ENCODE measurements at places on chromosomes 7 and 10. TPM values are rescaled to one million over a fixed set of nuclear protein-coding genes. Genes with fewer than 3 reads are reported as not detected.

DNA sequence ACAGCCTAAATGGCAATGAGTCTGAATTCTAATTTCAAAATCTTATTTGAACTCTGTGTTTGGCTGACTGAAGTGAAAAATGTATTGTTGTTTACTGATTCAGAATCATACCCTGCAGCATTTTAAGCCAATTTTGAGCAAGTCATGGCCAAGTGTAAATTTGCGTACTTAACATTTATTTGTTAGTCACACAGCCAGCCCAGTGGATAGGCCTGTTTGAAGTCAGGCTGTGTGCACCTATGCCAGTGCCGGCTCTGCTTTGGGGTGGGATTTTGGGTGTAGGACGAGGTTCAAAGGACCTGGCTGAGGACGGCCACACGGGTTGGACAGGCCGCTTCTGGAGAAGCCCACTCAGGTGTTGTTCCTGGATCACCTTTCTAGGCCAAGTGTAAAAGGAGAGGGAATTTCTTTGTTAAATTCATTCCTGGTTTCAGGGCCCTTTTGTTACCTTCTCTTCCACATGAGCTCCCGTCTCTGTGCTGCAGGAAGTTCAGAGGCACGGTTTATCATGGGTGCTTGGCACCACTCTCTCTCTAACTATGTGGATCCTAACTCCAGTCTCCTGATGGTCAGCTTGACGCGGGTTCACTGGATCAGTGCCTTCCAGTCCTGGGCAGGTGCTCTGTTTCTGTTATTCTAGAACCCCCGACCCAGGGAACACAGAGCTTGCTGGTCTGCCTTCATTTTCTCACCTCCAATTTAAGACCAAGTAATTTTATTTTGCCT, 84.7 kb downstream of the CCNY start:
- no peaks in the 10 kb centered on the region for H3K4me1 ChIP-seq
- no peaks in the 10 kb centered on the region for H3K27me3 ChIP-seq
- no peak overlapping the region for H3K4me3 ChIP-seq
- DNase-seq: no peak

DNA sequence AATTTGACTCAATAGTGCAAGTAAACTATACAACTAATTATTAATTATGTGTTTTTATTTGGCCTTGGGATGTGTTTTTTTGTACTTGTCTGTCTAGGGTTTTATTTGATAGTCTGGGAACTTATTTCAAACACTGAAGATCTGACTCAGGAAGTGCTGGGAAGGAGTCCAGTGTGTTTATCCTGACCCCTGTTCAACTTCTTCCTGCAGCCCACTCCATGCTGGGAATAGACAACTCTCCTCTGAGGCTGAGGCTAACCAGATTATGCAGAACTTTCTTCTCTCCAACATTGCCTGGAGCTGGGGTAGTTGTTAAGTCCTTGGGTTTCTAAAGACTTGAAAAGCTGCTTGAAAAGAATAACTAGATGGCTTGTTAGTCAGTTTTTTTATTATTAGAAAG, 6.9 kb downstream of the CISD1 start:
- no peak for DNase-seq
- H3K4me3 ChIP-seq: no peak overlapping the region
- no peaks in the 10 kb centered on the region for H3K4me1 ChIP-seq
- no peaks in the 10 kb centered on the region for H3K27me3 ChIP-seq
- no peak overlapping the region for H3K27ac ChIP-seq

The PPP1R9A gene
- total RNA-seq: 2.2 TPM

DNA sequence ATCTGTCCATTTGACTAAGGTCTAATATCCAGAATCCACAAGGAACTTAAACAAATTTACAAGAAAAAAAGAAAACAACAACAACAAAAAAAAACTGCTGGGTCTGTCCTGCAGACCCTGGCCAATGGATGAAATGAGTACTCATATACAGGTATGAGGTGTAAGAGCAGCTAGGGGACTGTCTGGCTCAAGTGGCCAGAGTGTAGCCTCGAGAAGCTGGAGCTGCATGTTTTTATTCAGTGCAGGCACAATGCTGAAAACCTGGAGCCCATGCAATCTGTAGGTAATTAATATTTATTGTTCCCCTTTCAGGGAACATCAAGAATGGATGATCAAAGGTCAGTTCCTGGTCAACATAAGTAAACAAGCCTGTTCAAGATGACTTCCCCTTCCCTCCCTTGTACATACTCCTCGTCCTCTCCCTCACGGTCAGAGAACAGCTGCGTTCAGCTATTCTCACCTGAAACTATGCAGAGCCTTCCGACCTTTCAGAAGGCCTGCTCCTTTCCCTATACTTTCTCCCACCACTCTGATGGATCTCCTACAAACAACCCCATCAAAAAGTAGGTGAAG, 15.5 kb downstream of the CYP2C19 start:
- H3K27me3 ChIP-seq: no peaks in the 10 kb centered on the region
- H3K4me1 ChIP-seq: no peaks in the 10 kb centered on the region
- H3K36me3 ChIP-seq: no peaks in the 10 kb centered on the region
- DNase-seq: no peak
- no peak overlapping the region for H3K27ac ChIP-seq
- H3K4me3 ChIP-seq: no peak overlapping the region

The PRTFDC1 gene
- total RNA-seq: 9.1 TPM

GRCh38 chr7:36439624-36440023, 50.0 kb downstream of the ANLN start:
- H3K4me3 ChIP-seq: no peak overlapping the region
- no peaks in the 10 kb centered on the region for H3K4me1 ChIP-seq
- H3K36me3 ChIP-seq: peaks cover 62% of the 10 kb centered on the region
- no peak overlapping the region for H3K27ac ChIP-seq
- DNase-seq: no peak
- no peaks in the 10 kb centered on the region for H3K27me3 ChIP-seq

The SCART1 gene
- total RNA-seq: 0.94 TPM

GRCh38 chr7:12719141-12719919, 31.9 kb downstream of the ARL4A start:
- H3K27ac ChIP-seq: no peak overlapping the region
- no peaks in the 10 kb centered on the region for H3K36me3 ChIP-seq
- H3K27me3 ChIP-seq: no peaks in the 10 kb centered on the region
- peaks cover 18% of the 10 kb centered on the region for H3K4me1 ChIP-seq

DNA sequence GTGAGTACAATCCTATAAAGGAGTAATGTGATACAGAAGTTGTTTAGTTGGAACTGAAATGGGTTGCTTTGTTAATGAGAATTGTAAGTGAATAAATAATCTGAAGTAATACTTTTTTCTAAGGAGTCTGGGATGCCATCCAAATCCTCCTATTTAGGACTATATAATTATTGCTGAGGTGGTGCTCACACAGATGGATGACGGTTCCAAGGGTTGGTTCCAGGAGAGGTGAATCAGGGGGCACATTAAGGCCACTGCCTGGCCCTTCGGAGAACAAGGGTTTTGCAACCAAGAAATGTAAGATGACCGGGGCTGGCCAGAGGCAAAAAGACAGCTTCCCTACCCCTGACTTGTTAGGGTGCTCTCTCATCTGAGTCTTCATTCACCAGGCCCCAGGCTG, 352.7 kb downstream of the PHTF2 start:
- H3K36me3 ChIP-seq: no peaks in the 10 kb centered on the region
- no peak overlapping the region for H3K27ac ChIP-seq
- H3K4me1 ChIP-seq: no peaks in the 10 kb centered on the region

DNA sequence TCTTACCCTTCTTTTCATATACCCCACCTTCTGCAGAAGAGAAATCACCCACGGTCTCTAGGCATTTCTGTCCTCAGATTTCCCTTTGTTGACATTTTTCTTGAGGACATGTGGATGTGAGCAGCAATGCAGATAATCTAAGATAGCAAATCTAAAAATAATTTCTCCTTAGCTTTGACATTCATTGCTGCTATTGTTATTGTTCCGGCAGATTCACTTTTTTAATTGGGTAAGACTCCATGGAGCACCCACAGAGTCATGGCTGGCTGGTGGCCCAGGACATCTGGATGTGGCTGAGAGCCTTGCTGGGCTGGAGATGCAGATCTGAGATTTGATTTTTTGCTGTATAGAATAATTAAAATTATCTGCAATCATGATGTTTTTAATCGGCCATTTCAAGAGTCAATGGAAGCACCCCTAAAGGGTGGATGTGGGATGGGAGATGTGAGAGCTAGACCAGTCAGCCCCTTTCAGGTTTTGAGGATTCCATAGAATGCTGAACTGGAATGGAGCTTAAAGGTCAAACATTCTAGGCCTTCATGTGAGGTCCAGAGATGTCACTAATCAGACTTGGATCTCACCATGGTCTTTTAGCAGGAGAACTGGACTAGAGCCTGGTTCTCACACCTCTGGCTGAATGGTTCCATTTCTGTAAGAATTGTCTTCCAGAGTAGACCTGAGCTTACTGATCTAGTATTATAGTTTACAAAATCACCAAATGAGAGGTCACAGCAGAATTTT, 37.5 kb downstream of the TAS2R41 start:
- no peaks in the 10 kb centered on the region for H3K4me1 ChIP-seq
- no peak overlapping the region for H3K27ac ChIP-seq
- H3K36me3 ChIP-seq: no peaks in the 10 kb centered on the region
- H3K27me3 ChIP-seq: no peaks in the 10 kb centered on the region
- H3K4me3 ChIP-seq: no peak overlapping the region

GRCh38 chr10:97548828-97549455, 23.6 kb upstream of the ANKRD2 start:
- H3K4me3 ChIP-seq: no peak overlapping the region
- no peaks in the 10 kb centered on the region for H3K27me3 ChIP-seq
- no peaks in the 10 kb centered on the region for H3K36me3 ChIP-seq
- DNase-seq: no peak
- no peaks in the 10 kb centered on the region for H3K4me1 ChIP-seq

DNA sequence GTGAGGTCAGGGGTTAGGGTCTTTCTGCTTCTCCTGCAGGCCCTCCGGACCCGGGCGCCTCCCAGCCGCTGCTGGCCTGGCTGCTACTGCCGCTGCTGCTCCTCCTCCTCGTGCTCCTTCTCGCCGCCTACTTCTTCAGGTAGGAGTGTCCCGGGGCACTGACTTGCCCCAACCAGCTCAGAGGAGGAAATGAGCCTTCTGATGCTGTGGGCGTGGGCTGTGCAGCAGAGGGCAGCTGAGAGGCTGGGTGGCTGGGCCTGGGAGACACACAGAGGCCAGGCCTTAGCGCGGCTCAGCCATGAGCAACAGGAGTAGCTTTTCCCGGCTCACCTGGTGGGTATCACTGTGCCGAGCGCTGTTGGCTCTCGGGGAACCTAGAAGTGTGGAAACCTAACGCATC, 78.9 kb downstream of the MKI67 start:
- H3K27me3 ChIP-seq: no peaks in the 10 kb centered on the region
- peak overlapping the region; percentile 53 for H3K4me3 ChIP-seq
- peak; percentile 89 for DNase-seq
- H3K27ac ChIP-seq: peak overlapping the region; percentile 97

The HECW1 gene
- total RNA-seq: 0.05 TPM

DNA sequence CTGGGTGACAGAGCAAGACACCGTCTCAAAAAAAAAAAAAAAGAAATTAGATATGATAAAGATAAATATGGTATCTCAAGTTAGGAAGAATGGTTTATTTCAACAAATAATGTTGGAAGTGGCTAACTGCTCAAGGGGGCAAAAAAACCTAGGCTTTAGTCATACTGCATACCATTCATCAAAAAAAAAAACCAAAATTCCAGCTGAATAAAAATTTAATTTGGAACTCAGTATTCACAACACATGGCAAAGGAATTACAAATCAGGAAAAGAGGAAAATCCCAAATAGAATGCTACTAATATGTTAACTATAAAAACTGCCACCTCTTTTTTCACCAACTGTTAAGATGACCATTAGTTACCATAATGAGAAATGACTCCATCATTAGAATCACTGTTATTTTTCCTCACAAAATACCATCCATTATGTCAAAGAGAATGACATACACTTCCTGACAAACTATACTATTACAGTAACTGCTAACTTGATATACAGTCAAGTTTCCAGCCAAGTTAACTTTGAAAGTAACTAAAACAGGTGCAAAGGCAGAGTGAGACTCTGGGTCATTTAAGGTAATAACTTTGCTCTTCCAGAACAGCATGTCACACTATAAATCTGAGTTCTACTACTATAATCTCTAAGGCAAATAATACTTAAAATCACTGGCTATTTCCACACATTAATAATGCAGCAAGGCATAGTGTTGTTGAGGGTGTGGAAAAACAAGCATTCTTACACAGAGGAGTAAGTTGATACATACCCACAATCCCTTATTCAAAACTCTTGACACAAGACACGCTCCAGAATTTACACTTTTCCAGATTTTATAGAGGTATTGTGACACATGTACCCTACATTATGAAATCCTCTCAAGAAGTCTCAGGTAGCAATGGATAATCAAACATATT, 10.2 kb downstream of the KBTBD2 start:
- no peak overlapping the region for H3K27ac ChIP-seq
- no peak for DNase-seq
- no peaks in the 10 kb centered on the region for H3K36me3 ChIP-seq
- H3K27me3 ChIP-seq: no peaks in the 10 kb centered on the region
- H3K4me1 ChIP-seq: peaks cover 2% of the 10 kb centered on the region

GRCh38 chr10:48782386-48782785, 97.7 kb downstream of the WDFY4 start:
- no peak overlapping the region for H3K27ac ChIP-seq
- H3K36me3 ChIP-seq: no peaks in the 10 kb centered on the region
- H3K27me3 ChIP-seq: no peaks in the 10 kb centered on the region
- no peaks in the 10 kb centered on the region for H3K4me1 ChIP-seq
- no peak overlapping the region for H3K4me3 ChIP-seq
- no peak for DNase-seq
